ENCODE measurements at places on chromosomes 7 and 10.

- no peak for DNase-seq
Measured at GRCh38 chr7:2526659-2527504, 7.3 kb downstream of the LFNG start.

- no peak for DNase-seq
Measured at GRCh38 chr10:94065362-94065761, 71.6 kb downstream of the PLCE1 start.

DNA sequence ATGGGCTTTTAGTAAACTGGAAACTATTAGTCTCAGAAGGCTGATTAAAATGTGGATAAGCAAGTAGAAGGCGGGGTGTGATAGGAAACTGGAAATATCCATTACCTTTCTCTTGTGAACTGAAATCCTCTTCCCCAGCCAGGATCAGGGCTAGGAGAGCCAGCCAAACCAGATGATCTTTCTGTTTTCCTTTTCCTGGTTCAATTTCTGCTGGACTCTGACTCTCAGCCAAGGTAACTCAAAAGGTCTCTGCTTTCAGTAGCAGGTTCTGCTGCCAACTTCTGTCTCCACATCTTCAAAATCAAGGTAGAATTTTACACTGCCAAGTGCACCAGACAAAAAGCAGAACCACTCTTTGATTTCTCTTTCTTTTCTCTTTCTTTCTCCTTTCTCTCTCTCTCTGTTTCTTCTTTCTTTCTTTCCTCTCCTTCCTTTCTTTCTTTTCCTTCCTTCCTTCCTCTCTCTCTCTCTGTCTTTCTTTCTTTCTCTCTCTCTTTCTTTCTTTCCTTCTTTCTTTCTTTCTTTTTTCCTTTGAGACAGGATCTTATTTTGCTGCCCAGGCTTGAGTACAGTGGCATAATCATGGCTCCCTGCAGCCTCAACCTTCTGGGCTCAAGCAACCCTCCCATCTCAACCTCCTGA, 30.8 kb downstream of the OTUD1 start:
- DNase-seq = no peak

DNA sequence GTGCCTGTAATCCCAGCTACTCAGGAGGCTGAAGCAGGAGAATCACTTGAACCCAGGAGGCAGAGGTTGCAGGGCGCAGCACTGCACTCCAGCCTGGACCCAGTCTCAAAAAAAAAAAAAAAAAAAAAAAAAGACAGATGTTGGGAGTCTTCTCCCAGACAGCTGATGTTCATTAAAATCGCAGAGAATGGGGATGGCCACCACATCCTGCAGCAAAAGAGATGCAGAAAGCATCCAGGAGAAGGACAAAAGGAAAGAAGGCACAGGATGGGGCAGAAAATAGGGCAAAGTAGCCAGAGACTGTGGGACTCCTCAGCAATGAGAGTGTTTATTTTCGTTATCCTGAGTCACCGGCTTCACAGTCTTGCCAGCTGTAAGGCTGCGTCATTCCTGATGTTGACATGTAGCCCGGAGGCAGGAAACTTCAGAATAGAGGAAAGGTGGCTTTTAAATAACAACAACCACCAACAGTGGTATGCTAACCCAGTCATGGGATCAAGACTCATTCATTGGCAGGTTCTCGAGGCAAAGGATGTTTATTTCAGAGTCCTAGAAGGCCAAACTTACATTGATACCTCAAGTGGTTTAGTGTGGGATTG, 149.5 kb upstream of the SVIL start:
- no peak for DNase-seq

DNA sequence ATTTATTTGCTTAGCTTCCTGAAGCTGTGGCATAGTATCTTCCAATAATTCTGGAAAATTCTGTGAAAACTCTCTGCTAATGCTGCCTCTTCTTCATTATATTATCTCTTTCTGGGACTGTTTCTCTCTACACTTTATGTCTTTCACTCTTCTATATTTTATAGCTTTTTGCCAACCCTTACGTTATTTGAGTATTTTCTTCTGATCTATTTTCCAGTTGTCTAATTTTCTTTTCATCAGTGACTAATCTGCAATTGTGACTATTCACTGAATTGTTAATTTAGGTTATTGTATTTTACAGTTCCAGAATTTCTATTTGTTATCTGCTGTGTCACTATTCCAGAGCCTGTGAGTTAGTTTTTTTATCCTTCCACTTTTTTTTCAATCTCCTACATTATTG, 273.4 kb upstream of the PHYHIPL start:
- DNase-seq = no peak

- DNase-seq = no peak
Measured at GRCh38 chr7:135977742-135978066, 545 bp upstream of the MTPN start.

DNA sequence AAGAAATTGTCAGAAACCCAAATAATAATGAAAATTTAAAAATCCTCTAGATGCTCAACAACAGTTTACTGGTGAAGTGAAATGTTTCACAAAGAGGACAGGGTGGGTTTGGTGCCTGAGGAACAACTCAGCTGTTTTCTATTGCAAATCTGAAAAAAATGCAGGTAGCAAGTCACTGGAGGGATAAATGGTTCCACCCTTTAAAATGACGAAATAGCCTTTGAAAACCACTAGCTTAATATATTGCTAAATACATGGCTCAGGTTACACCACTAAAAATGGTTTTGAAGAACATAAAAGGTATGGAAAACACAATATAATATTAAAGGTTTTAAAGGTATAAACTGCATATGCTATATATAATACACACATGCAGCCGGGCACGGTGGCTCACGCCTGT, 69.5 kb downstream of the LMBR1 start:
- no peak for DNase-seq

GRCh38 chr7:110386913-110387312, 704.0 kb upstream of the LRRN3 start:
- no peak for DNase-seq

DNA sequence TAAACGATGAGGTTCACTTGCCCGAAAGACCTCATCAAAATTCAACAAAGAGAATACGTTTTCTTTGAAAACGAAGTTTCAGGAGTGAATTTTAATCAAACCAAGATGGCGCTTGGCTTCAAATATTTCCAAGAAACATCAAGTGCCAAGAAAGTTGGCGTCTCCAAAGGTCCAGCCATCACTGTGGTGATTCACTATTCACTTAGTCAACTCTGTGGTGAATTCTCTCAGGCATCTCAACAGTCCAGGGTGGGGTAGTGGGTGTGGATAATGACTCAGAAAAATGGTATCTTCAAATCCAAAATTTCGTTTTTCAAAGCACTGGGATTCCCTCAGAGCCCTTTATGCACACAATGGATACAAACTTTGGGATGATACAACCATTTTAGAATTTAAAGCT, 133.1 kb downstream of the SVIL start:
- DNase-seq = no peak

- DNase-seq = no peak
Measured at GRCh38 chr7:140734729-140735128, 38.2 kb downstream of the NDUFB2 start.

- no peak for DNase-seq
Measured at GRCh38 chr10:71832967-71833366, 18.1 kb downstream of the PSAP start.

Measured in neural progenitor cell (in vitro differentiated cells).